Osteoblast (primary cell): ENCODE measurements at places on chromosomes 11 and 22. TPM values are rescaled to one million over a fixed set of nuclear protein-coding genes. Genes with fewer than 3 reads are reported as not detected.

POU2AF1 gene
- total RNA-seq: not detected in 2 replicates

GNAZ gene
- 0.29 and 0.72 TPM in 2 replicates for total RNA-seq

SULT4A1 gene
- total RNA-seq: under 0.01 TPM in 1 of 2 replicates, not detected in the other

DNA sequence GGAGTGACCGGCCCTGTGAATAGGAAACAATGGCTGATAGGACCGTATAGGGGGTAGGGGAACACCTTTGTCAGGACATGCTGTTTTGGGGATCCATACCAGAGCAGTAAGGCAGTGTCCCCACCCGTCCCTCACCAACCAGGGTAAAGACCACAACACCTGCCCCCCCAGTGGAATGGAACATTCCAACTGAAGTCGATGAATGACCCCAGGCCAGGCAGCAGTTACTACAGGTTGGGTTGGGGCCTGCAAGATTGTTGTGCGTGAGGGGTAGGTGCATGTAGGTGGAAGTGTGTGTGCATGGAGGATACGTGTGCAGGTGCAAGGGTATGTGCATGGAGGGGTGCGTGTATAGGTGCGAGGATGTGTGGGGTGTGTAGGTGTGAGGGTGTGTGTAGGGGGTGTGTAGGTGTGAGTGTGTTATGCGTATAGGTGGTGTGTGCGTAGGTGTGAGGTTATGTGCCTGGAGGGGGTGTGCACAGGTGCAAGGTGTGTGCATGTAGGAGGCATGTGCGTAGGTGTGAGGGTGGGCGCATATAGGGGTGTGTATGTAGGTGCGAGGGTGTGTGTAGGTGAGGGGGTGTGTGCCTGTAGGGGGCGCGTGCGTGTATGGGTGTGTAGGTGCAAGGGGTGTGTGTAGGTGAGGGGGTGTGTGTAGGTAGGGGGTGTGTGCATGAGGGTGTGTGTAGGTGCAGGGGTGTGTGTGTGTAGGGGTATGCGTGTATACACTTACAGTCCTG is 32.9 kb downstream of the PISD start:
- DNase-seq: peak; percentile 69

- DNase-seq: peak; percentile 75
Observed at GRCh38 chr11:75014129-75014528, 25.4 kb downstream of the NEU3 start.

- no peak for DNase-seq
Observed at GRCh38 chr11:74639533-74639932, 47.2 kb downstream of the POLD3 start.

DNA sequence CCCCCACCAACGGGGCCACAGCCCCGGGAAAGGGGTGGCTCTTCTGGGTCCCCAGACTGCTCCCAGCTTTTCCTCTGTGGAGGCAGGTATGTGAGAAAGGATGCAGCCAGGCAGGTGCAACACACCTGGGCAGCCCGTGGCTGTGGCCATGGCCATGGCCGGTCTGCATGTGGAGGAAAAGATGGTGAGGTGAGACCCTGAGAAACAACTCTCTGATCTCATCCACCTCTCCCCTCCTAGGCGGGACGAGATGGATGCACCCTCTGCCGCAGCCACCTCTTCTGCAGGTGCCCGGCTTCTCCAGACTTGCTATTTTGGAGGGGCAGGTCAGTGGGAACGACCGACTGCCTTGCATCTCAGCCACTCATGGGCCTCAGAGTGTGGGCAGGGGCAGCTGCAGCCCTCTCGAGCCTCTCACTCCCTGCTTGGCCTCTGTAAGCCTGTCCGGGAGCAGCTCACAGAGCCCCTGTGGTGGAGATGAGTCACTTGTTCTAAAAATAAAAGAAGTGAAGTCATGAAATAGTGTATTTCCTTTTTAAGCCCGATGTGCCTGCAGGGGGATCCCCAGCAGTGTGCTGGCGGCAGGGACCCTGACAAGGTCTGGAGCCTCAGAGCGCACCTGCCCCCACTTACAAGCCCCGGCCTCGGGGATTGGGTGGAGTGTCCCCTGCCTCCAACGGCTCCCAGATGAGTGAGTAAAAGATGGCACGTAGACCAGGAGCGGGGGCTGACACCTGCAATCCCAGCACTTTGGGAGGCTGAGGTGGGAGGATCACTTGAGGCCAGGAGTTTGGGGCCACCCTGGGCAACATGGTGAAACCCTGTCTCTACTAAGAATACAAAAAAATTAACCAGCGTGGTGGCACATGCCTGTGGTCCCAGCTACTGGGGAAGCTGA is 10.7 kb downstream of the SMIM38 start:
- peak; percentile 98 for DNase-seq
